ENCODE measurements at places on chromosomes 4 and X. TPM values are rescaled to one million over a fixed set of nuclear protein-coding genes. Genes with fewer than 3 reads are reported as not detected.

The BGN gene
- 21.8 TPM for total RNA-seq

The MAGEA11 gene
- total RNA-seq, result not detected

The ADH1B gene
- total RNA-seq, result 43.9 TPM

The ERAS gene
- total RNA-seq, result not detected

The PPM1K gene
- total RNA-seq, result 9.0 TPM

The SHISA3 gene
- total RNA-seq, result 1.6 TPM

The LDOC1 gene
- 3.6 TPM for total RNA-seq
